ENCODE measurements at places on chromosomes 13 and 19. TPM values are rescaled to one million over a fixed set of nuclear protein-coding genes. Genes with fewer than 3 reads are reported as not detected.

DNA sequence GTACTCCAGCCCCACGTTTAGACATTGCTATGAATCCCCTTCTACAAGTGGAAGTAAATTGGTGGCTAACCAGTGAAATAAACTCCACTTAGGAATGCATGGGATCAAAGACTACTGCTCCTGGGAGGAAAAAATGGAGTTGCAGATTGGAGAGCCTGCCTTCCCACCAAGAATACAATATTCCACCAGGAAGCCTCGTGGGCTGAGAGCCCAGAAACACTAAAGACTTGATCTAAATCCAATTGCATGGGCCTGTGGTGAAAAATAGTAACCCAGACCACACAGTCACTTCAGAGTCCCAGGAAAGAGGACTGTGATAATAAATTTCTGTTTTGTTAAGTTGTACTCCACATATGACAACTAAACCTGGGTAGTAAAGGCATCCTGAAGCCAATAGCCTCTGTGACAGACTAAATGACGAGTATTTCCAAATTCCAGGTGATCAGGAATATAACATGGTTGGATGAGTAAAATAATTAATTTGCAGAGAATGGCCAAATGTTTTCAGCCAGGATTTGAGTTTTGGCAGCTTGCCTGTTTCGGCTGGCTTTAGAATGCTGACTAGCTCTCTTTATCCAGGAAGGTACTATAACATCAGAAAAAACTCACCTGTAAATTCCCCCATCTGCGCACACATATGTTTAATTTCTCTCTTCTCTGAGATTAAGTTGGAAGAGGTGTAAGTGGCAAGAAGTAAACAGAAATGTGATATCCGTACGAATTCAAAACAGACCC lies 480.3 kb downstream of the LIG4 start:
- H3K27me3 ChIP-seq: no peaks in the 10 kb centered on the region
- H3K4me3 ChIP-seq: no peak overlapping the region
- H3K36me3 ChIP-seq: no peaks in the 10 kb centered on the region

DNA sequence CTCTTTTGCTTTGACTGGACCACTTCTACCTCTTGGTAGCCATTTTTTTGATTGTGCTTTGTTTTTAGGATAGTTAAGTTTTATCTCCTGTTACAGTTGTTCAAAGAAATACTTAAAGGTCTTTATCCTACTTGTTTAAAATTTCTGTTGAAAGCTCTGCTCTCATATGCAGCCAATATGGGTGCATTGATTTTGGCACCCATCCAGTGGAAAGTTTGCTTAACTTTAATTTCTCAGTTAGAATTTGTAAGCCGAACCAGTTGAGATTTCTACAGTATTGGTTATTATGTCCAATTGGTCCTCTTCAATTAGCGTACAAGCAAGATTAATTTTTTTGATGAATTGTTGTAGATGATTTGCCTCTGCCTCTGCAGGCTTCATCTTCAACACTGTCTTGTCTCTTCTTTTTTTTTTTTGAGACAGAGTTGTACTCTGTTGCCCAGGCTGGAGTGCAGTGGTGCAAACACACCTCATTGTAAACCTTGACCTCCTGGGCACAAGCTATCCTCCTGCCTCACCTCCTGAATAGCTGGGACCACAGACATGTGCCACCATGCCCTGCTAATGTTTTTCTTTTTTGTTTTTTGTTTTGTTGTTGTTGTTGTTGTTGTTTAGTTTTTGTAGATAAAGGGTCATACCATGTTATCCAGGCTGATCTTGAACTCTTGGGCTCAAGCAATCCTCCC lies 65.3 kb downstream of the MAB21L1 start:
- no peak for DNase-seq
- H3K4me3 ChIP-seq: no peak overlapping the region
- no peaks in the 10 kb centered on the region for H3K36me3 ChIP-seq
- H3K4me1 ChIP-seq: no peaks in the 10 kb centered on the region

GRCh38 chr19:16204005-16204294 lies 6.2 kb downstream of the AP1M1 start:
- no peak for DNase-seq
- H3K27me3 ChIP-seq: no peaks in the 10 kb centered on the region
- peaks cover 23% of the 10 kb centered on the region for H3K4me1 ChIP-seq
- H3K27ac ChIP-seq: no peak overlapping the region
- no peak overlapping the region for H3K4me3 ChIP-seq
- no peaks in the 10 kb centered on the region for H3K36me3 ChIP-seq

GRCh38 chr13:108549934-108550333 lies 79.5 kb upstream of the MYO16 start:
- H3K36me3 ChIP-seq: no peaks in the 10 kb centered on the region
- H3K4me1 ChIP-seq: no peaks in the 10 kb centered on the region
- no peak overlapping the region for H3K4me3 ChIP-seq
- DNase-seq: no peak
- H3K27me3 ChIP-seq: no peaks in the 10 kb centered on the region

- H3K36me3 ChIP-seq: no peaks in the 10 kb centered on the region
- peak within 1 kb of the TSS; percentile 67 for H3K4me3 ChIP-seq
- H3K4me1 ChIP-seq: peaks cover 23% of the 10 kb centered on the region
- no peak within 1 kb of the TSS for H3K27ac ChIP-seq
These were observed at the start of gene THSD1 for GRCh38 chr13:52405767-52406494. Gene THSD1 (minus strand): TSS chr13:52406172. CDS start chr13:52402600, 3,572 bp downstream.

The IZUMO4 gene
- total RNA-seq: 80.8 TPM

The ZNF723 gene
- total RNA-seq: not detected

The PPM1N gene
- total RNA-seq: 2.6 TPM

The TEX29 gene
- total RNA-seq: 0.86 TPM

The ZNF543 gene
- 16.7 TPM for total RNA-seq

The SPACA4 gene
- not detected for total RNA-seq

The UBE2L5 gene
- 0.57 TPM for total RNA-seq

The PCDH17 gene
- not detected for total RNA-seq

The ZNF296 gene
- 30.2 TPM for total RNA-seq

All from B cell (primary cell).